T-helper 9 cell (primary cell): ENCODE measurements at places on chromosomes 16 and 17.

- peak; percentile 88 for DNase-seq
Observed at GRCh38 chr17:8965394-8966168, at the start of gene PIK3R5. PIK3R5 (minus strand) TSS chr17:8965707; CDS start chr17:8911494, 54,213 bp downstream.

DNA sequence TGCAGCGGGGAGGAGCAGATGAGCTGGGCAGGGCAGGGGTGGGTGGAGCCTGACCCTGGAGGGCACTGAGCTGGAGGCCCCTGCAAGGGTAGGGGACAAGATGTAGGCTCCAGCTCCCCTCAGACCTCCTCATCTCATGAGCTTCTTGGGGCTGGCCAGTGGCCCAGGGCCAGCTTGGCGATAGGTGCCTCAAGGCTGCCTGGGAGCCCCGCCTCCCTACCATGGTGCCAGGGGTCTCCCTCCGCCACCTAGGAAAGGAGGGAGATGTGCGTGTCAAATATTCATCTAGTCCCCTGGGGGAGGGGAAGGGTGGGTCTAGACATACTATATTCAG lies 3.9 kb downstream of the HIRIP3 start:
- DNase-seq: no peak

DNA sequence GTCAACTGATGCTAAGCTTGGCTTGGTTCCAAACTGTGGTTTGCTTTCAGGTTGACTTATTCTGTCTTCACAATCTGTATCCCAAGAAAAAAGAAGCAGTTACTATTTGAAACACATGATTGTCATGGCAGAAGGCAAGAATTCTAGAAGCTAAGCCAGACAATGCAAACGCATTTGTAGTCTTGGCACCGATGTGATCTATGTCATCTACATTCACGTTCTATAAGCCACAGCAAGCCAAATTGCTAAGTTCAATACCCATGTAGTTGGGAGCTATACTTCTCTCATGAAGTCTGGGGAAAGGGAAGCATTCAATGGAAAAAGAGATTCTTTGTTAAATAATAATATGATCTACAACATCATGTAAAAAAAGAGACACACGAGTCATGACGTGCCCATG lies 18.3 kb upstream of the KIF2B start:
- DNase-seq: no peak

DNA sequence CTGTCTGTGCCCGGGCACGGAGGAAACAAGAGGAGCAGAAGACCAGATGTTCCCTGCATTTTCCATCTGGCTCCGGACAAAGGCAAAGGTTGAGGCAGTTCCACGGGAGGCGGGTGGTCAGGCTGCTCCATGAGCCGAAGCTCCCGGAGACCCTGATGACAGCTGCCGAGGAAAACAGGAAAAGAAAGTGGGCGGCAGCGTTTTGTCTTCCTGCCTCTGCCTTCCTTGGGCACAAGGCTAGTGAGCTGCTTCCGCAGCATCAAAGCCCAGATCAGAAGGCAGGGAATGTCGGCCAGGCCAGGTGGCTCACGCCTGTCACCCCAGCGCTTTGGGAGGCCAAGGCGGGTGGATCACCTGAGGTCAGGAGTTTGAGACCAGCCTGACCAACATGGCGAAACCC lies 16.2 kb downstream of the SLC43A2 start:
- no peak for DNase-seq

- DNase-seq: no peak
Observed at GRCh38 chr17:21298983-21299519, 14.5 kb downstream of the MAP2K3 start.
